ENCODE measurements at places on chromosomes 2 and 18.

DNA sequence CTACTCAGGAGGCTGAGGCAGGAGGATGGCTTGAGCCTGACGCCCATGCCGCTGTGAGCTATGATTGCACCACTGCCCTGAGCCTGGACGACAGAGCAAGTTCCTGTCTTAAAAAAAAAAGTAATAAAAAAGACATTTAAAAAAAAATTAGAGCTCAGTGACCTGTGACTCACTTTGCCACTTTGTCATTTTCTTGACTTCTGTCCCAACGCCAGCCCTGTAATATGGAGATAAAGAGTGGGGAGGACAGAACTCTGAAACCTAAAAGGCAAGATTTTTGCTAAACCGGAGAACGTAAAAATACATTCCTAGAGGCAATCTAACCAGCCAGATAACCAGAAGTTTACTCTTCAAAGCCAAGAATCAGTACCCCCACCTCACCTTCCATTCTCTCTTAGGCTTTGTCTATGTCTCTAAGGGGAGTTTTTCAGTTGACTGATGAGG lies 49.0 kb downstream of the PRKRA start:
- no peak for DNase-seq

- DNase-seq = no peak
Observed at GRCh38 chr2:134573085-134573370, 145.8 kb downstream of the TMEM163 start.

DNA sequence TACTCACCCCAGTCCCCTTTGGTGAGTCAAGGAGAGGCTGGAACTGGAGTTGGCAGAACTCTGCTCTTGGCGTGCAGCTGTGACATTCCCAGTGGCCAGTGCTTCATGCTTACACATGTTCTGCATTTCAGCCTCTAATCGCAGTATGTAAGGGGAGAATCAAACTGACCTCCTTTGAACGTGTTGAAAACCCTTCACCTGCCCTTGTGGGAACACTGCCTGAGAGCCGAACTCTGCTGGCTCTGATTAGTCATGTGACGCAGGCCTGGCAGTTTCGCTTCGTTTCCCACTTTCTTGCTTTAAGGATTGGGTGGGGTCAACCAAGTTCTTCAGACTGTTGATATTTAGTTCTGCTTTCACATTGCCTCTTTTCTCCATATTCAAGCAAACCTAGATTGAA lies 173.8 kb upstream of the BCL2L11 start:
- DNase-seq = no peak

- no peak for DNase-seq
Observed at GRCh38 chr18:61335684-61336555, 2.7 kb downstream of the CDH20 start.

DNA sequence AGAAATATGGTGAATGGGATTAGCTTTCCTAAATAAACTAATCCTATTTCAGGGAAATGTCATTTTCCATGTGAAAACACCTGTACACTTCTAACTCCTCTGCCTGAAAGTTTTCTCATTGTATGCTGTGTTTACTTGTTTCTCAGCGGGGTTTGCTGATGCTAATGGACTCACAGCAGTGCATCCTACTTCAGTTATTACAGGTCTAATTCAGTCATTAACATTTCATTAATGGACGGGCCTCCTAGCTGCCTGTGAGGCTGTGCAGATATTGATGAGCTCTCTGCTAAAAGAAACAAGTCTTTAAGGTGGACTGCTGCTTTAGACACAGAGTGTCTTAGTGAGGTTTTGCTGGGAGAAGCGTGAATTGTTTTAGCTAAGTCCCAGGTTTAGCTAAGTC lies 1342.0 kb upstream of the ZEB2 start:
- DNase-seq = no peak

DNA sequence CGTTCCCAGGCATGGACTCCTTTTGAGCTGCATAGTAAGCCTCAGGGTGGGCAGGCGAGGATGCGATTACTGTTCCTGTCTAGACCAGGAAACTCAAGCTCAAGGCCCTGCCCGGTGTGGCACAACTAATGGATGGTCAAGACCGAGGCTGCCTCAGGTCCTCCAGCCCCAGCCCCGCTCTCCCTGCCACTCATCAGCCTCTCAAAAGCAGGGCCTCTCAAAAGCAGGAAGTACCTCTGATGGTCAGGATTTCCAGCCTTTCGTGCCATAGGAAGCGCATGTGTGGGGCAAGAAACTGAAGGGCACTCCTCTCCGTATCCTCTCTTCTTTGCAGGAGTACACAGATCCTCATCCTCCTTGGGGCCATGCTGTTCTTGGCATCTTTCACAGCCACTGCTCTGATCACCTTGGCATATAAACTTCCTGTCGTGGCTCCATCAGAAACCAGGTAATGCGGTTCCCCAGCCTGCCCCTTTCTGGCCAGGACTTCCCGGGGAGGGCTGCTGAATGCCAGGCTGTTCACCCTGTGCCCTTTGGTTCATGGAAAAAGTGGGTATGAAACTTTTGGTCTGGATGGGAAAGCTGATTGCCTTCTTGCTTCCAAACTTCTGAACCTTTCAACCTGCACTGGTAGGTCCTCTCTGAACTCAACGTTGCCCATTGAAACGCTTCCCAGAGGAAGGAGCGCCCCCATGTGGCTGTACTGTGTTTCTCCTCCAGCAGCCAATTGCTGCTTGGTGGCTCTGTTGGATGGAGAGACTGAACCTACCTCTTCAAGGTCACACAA lies 82.8 kb upstream of the SEC11C start:
- DNase-seq = peak; percentile 95

DNA sequence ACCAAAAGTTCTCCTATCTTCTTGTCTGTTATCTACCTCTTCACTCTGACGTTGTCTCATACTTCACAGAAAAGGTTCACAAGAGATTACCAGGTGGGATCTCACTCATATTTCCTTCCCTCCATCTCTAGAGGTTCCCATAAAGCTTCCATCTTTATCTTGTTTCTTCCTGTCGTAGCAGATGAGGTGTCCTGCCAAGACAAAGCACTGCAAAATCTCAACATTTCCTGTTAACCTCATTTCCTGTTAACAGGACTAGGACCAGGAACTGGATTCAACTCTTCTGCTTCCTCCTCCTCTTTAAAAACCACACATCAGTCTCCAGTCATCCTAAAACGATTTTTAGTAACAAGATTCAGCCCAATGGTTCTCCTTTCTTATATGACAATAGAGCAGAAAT lies 512.8 kb upstream of the NRP2 start:
- no peak for DNase-seq

DNA sequence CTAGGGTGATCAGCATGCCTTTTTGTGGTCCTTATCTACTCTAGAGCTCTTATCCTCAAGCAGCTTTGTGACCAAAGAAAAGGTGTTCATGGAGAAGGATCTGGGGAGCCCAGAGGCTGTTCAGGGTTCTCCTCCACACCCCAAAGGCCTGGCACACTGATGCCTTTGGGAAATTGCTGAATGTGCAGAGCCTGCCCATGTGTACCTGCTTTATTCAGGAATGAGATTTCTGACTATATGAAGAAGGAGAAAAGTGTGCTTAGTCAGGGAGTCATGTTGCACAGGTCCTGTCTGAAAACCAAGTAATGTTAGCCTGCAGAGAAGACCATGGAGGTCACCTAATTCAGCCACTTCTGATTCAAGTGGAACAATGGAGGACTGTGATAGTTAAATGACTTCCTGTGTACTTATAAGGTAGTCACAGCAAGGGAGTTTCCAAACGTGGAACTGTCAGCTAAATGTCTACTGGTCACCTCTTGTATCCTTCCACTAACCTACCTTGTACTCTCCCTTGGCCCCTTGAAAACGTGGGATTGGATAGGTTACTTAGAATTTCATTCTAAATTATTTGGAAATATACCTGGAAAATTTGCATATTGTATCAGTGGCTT lies 81.3 kb downstream of the LIMS1 start:
- DNase-seq = peak; percentile 79
